ENCODE measurements at places on chromosomes 12 and 14.
A peak's percentile ranks its signal among the peaks of the same experiment; 100 is the strongest.

- no peak for DNase-seq
These were observed 409.5 kb downstream of the SLC6A15 start for GRCh38 chr12:84502907-84503787.

GRCh38 chr14:74988131-74988530 lies 14.6 kb upstream of the EIF2B2 start:
- DNase-seq: no peak

GRCh38 chr14:22871224-22872032 lies at the start of gene LRP10:
Gene LRP10, plus strand, starts transcription at chr14:22871740. Its CDS starts 564 bp downstream, at chr14:22872304.
- peak; percentile 64 for DNase-seq

DNA sequence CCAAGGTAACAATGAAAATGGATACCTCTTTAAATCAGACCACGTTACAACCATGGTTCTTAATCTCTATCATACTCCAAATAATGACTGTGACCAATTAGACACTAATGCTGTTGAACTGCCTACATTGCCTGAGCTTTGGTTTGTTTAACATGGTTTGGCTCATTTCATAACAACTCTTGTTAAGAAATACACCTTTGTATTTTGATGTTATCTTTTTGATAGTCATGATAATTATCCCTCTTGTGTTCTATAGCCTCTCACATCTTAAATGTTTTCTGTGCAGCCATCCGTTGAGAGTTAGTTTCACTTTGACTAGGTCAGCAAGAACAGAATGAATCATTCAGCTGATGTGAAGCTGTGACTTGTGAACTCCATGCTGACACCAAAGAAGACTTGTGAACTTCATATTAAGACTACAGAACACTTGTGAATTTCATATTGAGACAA lies 75.5 kb upstream of the RERGL start:
- DNase-seq: no peak

DNA sequence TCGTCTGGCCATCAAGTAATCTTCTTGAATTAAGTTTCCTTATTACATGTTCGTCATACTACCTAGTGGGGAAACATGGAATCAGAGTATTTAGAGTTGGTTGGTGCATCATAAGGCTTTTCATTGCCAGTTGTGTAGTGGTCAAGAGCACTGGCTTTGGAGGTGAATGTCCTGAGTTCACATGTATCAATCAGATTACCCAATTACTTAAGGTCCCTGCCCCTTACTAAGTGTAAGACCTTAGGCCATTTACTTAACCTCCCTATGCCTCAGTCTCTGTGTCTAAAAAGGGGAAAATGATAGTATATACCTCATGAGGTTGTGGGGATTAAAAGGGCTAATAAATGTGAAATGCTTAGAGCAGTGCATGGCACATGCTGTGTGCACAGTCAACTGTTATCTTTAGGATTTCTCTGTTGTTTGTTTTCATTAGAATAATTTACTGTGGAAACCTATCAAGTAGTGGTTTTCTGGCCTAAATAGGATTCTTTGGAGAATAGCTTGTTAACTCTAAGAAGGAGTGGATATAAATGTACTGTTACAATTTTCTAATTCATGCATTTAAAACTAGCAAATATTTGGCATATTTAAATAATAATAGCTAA lies 27.0 kb downstream of the MSRB3 start:
- DNase-seq: no peak

- no peak for DNase-seq
These were observed 91.4 kb downstream of the PLEKHA5 start for GRCh38 chr12:19220852-19221466.

DNA sequence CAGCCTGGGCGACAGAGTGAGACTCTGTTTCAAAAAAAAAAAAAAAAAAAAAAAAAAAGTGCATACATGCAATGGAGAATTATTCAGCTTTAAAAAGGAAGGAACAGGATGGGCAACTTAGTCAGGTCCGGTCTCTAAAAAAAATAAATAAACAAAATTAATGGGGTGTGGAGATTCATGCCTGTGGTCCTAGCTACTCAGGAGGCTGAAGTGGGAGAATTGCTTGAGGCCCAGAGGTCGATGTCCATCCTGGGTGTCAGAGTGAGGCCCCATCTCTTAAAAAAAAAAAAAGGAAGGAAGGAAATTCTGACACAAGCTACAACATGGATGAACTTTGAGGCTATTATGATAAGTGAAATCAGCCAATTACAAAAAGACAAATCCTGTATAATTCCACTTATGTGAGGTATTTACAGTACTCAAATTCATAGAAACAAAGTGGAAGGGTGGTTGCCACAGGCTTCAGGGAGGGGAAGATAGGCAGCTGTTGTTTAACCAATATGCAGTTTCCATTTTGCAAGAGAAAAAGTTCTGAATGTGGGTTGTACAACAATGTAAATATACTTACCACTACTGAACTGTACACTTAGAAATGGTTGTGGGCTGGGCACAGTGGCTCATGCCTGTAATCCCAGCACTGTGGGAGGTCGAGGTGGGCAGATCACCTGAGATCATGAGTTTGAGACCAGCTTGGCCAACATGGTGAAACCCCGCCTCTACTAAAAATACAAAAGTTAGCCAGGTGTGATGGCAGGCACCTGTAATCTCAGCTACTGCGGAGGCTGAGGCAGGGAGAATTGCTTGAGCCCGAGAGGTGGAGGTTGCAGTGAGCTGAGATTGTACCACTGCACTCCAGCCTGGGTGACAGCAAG lies 12.3 kb upstream of the APOF start:
- DNase-seq: no peak

GRCh38 chr12:98057701-98058100 lies 457.7 kb upstream of the TMPO start:
- no peak for DNase-seq

- DNase-seq: no peak
These were observed 44.3 kb downstream of the ELK3 start for GRCh38 chr12:96238336-96239047.
